AG08396 (cell line): ENCODE measurements at places on chromosomes 6 and 20.

DNA sequence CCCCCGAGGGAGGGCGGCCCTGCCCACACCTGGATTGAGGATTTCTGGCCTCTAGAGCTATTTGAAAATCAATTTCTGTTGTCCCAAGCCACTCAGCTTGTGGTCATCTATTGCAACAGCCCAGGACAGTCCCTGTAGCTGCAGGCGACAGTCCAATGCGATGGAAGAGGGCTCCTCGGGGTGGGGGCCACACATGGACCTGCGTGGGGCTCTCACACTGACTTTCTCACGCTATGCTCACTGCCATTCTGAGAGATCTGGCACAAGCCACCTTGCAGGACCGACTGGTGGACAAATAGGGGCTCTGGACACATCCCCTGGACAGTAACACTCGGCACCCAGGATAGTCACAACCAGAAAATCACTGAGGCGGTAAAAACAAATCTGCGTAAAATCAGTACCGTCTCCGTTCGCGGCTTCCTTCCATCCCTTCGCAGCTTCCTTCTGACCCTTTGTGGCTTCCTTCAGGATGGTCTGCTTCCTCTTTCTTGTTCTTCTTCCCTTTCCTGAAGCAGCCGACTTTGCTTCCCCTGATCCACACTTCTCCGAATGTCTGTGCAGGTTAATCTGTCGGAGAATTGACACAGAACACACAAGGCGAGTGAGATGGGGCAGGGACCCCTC lies 21.8 kb downstream of the CTCFL start:
- DNase-seq = no peak

DNA sequence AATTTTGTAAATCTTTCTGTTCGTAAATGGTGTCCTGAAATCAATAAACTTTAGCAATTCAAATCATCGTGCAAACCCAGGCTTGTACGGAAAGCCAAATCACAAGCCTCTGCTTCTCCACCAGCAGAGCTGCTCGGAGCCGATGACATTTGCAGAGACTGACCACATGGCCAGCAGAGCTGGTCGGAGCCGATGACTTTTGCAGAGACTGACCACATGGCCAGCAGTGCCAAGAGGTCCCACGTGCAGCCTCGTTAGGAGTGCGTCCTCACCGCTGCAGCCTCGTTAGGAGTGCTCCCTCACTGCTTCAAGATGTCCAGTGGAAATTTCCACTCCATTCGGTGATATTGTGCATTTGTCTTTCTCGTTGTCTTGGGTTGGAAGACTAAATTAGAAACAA lies 28.5 kb downstream of the SMOC2 start:
- no peak for DNase-seq

- no peak for DNase-seq
Observed at GRCh38 chr6:35160642-35161041, 19.5 kb upstream of the TCP11 start.

- DNase-seq = no peak
Observed at GRCh38 chr20:1328680-1329330, at the start of gene SDCBP2. Gene SDCBP2, minus strand, starts transcription at chr20:1329139. Its CDS starts 8,723 bp downstream, at chr20:1320416.

DNA sequence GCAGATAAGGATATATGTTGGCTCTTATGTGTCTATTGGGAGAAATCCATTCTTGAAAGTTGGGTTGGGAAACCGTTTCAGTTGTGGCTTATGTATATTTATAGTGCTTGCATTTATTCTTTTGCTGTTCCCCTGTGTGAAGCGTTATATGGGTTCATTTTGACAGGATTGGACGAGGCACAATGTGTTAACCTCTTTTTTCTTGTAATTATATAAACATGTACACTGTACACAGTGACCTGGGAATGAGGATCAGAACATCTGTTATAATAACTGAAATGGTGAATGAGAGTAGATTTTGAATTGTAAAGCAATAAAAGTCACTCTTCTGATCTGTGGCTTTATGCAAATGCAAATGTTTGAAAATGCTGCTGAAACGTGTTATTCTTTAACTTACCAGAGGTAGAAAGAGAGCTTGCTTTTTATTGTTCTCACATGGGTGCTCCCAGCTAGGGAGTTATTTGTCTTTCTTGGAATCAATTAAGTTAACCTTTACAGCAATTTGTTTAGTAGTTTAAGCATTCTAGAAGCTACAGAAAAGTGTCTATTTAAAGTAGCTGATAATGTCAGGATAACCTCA lies 213.7 kb downstream of the GRIK2 start:
- DNase-seq = no peak

GRCh38 chr6:47118611-47119010 lies 76.5 kb upstream of the ADGRF1 start:
- no peak for DNase-seq

GRCh38 chr6:109326351-109326750 lies 55.9 kb downstream of the CD164 start:
- DNase-seq = no peak

DNA sequence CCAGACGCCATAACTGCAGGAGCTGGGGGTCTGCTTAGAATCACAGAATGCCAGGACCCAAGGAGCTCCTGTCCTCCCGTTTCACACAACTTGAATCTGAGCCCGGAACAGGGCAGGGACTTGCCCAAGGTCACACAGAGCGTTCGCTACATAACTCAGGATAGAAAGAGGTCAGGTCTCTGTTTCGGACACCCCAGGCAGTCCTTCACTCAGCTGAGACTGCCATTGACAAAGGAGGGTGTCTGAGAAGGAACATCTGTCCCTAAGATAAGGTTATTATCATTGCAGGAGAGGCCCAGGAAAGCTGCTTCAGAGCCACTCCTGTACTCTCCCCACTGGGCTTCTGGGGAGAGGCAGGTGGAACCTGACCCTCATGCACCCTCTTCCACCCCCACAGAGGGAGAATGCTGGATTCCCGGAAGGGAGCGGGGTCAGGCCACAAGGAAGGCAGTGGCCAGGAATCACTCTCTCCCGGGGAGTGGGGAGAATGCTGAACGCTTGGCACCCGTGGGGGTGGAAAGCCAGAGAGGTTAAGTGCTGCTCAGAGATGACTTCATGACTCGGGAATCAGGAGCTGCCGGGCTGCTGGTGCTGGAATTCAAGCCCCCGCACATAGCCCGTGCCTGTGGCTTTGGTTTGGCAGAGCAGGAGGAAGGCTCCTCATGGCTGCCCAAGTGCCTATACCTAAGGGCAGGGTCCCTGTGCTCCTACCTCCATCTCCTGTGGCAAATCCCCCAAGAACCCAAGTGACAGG lies 10.7 kb downstream of the SDC4 start:
- DNase-seq = peak; percentile 88

DNA sequence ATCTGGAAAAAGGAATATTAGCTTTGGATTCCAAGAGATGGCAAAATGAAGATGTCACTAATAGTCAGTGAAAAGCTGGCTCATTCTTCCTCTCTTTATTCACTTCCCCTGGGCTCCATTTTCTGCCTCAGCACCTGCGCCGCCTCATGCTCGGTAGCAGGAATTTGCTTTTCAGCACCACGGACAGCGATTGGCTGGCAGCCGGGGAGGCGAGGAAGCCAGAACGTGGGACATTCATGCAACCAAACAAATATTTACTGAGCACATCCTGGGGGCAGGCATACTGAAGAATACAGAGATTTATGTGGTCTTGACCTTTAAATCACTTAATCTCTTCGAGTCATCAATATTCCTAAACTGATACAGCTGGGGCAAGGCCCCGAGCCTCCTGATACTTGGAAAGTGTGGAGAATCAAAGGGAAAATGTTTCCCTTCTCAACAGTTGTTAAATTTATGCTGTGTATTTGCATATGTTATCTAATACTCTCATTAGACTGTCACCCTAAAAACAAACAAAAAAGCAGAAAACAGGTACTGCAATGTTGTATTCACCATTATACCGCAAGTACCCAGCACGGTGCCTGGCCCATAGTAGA lies 12.1 kb upstream of the PDYN start:
- peak; percentile 58 for DNase-seq

- DNase-seq = no peak
Observed at GRCh38 chr6:52297433-52297832, 12.9 kb upstream of the MCM3 start.
